Mesothelial cell of epicardium (in vitro differentiated cells): ENCODE measurements at places on chromosomes 7 and 10.

- peaks cover 16% of the 10 kb centered on the region for H3K27me3 ChIP-seq
- H3K4me3 ChIP-seq = no peak overlapping the region
- H3K36me3 ChIP-seq = no peaks in the 10 kb centered on the region
- DNase-seq = no peak
Observed at GRCh38 chr7:142328551-142328950, 70.7 kb upstream of the PRSS58 start.

DNA sequence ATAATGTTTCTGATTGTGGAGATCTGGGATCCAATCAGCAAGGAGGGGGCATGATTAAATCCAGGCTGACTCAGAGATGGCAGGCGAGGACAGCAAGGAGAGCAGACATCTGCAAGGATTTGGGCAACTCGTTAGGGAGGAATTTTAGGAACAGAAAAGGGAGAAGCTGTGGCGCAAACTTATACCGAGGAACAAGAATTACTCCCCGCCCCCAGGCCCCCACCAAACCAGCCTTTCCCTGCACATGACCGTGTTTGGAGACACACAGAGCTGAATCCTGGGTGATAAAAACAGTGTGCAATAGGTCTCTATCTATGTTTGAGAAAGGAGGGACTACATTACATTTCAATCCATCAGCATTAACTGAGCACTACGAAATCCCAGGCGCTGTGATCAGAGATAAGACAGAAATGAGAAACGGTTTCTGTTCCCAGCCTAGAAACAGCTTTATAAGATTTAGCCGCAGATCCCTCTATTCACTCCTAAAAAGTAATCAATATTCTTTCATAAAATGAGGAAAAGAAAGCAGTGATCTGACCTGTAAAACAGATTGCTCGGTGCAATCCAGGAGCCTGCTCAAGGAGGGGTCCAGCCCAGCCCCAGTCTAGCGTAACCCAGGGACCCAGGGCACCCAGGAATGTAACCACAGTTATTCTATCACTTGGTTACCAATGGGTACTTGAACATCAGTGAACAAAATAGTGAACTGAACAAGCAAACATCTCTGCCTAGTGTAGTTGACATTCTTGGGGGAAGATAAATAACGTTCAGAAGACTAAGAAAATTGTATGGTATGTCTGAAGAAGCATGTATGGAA lies 37.2 kb upstream of the RAPGEF5 start:
- no peak for DNase-seq
- H3K4me3 ChIP-seq = no peak overlapping the region
- no peaks in the 10 kb centered on the region for H3K36me3 ChIP-seq
- peaks cover 16% of the 10 kb centered on the region for H3K4me1 ChIP-seq

DNA sequence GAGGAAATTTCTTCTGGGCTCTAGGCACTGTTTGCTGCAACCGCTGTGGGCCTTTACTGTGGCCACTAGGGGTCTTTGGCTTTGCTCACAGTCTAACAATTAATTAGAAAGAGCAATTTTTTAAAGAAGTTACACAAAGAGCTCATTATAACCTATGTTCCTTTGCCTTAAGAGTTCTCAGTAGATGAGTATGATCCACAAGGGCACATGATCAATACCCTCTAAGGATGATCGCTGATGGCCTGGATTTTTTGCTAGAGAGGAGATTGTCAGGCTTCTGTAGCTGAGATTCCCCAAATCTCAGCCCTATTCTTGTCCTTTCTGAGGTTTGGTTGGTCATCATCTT lies 80.8 kb upstream of the RHOBTB1 start:
- H3K4me3 ChIP-seq = no peak overlapping the region
- no peak for DNase-seq
- no peaks in the 10 kb centered on the region for H3K36me3 ChIP-seq
- peaks cover 12% of the 10 kb centered on the region for H3K4me1 ChIP-seq
- no peaks in the 10 kb centered on the region for H3K27me3 ChIP-seq

GRCh38 chr7:69218576-69218975 lies 379.7 kb upstream of the AUTS2 start:
- no peak for DNase-seq
- H3K4me3 ChIP-seq = no peak overlapping the region
- H3K27ac ChIP-seq = no peak overlapping the region
- peaks cover 57% of the 10 kb centered on the region for H3K27me3 ChIP-seq
- no peaks in the 10 kb centered on the region for H3K36me3 ChIP-seq
- peaks cover 5% of the 10 kb centered on the region for H3K4me1 ChIP-seq
